Calu3 (cell line): ENCODE measurements at places on chromosomes 5 and 9.

DNA sequence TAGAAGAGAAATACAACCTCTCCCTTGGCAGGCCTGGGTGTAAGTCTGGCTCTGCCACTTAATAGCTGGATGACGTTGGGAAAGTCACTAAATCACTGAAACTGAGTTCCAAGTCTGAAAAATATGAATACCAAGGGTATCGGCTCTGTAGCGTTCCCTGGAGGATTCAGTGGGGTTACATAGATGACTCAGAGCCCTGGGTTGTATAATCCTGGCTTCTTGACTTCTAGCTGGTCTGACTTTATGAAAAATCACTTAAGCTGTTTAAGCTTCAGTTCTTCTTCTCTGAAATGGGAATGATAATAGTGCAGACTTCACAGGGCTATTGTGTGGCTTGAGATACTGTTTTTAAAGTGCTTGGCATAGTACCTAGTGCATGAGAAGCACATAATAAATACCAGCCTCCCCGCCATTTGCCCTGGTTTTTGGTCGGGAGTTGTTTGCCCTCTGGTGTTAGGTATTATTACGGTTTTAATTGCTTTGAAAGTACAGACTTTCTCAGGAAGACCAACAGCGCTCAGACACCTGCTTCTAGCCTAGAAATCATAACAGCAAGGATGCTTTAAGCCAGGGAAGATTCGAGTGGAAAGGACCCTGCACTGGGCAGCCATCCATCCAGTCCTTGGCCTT is 43.0 kb downstream of the CYFIP2 start:
- DNase-seq: no peak

DNA sequence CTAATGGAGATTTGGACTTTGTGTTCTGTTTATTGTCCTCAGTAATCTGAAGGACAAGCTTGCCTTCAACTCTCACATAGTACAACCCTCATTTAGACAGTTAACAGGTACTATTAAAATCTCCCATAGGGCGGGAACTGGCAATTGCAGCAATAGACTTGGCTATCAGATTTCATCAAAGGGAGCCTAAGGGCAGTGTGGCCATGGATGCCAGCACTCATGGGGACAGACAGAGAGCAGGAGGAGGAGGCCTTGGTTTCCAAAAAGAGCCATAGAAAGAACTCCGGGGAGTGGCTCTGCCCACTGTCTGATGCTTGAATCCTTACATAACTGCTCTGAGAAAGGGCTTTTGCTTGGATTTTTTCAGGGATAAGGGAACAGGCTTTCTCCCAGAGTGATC is 6.8 kb downstream of the SLC36A1 start:
- no peak for DNase-seq

DNA sequence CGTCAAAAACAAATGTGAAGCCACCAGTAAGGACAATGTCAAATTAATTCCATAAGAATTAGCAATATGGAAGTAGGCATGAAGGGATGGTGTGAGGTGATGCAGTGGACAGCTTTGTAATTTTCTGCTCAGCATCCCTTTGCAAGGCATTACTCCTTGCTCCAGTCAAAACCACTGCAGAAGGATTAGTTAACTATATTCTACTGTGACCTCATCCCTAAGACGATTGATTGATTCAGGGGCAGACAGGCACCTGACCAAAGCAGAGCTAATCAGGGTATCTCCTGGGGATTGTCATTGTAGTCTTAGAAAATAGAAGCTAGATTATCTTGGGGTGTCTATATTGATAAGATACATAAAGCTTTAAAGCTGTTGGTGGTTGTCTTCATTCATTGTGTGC is 98.7 kb downstream of the NMUR2 start:
- DNase-seq: no peak

- peak; percentile 19 for DNase-seq
Measured at GRCh38 chr5:68219161-68219816, 3.7 kb downstream of the PIK3R1 start.

GRCh38 chr9:92941861-92942260 is 5.5 kb upstream of the FGD3 start:
- no peak for DNase-seq

DNA sequence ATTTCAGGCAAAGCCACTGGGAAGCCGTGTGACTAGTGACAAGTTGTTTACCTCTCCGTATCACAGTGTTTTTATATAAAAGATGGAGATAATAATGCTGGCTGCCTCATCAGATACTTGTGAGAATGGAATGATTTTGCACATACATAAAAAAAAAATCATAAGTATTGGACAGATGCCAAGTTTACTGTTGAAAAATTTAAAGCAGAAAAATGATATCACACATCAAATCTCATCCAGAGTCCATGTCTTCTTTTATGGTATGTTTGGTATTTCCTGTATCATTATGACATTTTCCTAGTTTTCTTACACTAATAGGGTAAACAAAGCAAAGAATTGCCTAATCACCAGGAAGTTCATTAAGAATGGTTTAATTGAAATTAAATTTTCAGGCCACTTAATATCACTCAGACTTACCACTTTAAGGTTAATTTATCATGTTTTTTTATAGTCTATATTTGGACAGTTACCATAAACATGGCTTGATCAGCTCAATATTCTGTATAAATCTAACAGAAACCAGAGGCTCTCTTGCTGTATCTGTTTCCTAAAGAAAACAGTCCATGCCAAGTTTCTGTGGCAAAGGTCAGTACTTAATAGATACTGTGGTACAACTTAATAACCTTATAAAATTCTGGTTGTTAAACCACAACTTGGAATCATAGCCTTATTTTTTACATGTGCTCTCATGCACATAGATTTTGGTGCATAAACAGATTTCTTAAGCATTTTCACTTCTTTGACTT is 656.5 kb upstream of the RIOK2 start:
- DNase-seq: no peak

GRCh38 chr9:90645721-90646120 is 3.1 kb upstream of the DIRAS2 start:
- peak; percentile 12 for DNase-seq

- peak; percentile 78 for DNase-seq
Measured at GRCh38 chr5:139847790-139848507, 52.3 kb downstream of the PSD2 start.

DNA sequence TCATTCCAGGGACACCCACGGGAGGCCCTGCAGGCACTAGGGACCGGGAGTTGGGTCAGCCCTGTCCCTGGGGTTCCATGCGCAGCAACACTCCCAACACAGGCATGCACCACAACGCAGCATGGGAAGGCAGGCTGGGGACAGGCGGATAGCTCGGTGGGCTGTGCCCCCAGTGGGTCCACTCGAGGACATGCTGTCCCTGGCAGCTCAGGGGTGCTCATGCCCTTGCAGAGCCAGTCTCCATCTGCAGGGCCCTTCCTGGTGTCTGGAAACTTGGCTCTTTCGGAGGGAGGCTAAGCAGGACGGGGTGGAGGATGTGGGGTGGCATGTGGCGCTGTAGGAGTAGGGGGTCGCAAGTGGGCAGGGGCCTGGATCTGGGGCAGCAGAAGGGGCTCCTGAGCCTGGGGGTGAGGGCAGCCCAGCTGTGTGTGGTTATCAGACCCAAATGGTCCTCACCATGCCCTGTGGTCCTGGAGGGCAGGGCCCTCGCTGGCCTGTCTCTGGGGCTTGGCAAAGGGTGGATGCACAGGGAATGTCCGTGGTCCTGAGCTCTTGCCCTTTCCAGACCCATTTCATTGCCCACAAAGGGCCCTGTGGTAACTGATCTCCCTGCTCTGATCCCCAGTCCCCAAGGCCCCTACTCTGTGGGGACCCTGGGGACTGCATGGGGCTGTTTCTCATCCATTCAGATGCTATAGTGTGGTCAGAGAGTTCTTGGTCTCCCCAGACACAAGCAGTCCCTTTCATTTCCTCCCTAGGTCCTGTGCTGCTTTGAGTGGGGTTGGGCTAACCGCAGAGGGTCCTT is 90.3 kb upstream of the PHYKPL start:
- no peak for DNase-seq

GRCh38 chr5:35741971-35742370 is 114.7 kb upstream of the IL7R start:
- no peak for DNase-seq

DNA sequence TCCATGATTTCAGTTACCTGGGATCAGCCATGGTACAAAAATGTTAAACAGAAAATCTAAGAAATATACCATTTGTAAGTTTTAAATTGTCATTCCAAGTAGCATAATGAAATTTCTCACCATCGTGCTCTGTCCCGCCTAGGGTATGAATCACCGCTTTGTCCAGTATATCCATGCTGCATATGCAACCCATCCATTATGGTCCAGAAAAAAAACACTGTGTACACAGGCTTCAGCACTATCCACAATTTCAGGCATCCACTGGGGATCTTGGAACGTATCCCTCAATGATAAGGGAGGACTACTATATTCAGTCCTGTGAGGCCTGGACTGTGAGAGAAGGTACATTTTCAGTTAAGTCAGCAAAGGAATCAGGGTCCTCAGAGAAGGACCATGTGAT is 37.6 kb upstream of the HNRNPA0 start:
- DNase-seq: no peak

- DNase-seq: no peak
Measured at GRCh38 chr5:14483504-14484157, 98.0 kb upstream of the OTULINL start.

GRCh38 chr5:94776167-94776566 is 157.7 kb downstream of the SLF1 start:
- no peak for DNase-seq

DNA sequence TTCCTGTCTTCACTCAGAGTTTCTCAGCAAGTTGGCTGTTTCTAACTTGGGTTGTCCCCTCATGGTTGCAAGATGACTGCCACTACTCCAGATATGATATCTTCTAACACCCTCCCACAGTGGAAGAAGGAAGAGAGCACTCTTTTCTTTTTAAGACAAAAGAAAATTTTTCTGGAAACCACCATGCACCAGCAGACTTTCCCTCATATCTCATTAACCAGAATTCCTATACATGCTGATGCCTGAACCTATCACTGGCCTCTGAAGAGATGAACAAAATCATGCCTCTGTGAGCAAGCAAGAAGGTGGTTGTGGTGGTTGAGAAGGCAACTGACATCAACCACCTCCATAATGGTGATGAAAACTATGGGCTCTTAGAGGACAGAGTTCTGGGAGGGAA is 56.8 kb downstream of the FEM1C start:
- DNase-seq: no peak

DNA sequence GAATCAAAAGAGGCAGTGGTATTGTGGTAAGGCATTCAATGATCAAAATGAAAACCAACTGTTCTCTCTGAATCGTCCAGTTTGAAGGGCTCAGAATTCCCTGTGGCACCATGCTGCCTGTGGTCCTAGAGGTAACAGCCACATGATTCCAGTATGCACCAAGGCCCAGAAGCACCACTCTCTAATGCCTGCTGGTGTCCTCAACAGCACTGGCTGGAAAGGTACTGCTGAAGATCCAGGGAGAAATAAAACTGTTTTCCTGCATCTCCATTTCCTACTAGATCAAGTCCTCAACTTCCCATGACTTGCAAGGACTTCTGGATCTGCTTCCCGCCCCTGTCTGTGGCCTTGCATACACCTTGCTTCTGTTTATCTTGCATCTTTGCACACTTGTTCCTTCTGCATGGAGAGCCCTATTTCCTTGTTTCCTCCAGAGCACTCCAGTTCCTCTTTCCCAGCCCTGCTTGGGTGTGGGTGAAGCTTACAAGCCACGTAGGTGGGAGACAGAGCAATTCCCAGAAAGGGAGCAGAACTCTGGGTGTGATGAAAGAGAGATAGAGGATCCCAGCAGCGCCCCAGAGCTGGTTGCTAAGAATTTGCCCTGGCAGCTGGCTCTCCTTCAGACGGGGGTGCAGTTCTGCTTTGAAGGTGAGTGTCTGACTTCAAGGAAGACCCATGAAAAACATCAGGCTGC is 41.0 kb upstream of the EQTN start:
- DNase-seq: no peak

DNA sequence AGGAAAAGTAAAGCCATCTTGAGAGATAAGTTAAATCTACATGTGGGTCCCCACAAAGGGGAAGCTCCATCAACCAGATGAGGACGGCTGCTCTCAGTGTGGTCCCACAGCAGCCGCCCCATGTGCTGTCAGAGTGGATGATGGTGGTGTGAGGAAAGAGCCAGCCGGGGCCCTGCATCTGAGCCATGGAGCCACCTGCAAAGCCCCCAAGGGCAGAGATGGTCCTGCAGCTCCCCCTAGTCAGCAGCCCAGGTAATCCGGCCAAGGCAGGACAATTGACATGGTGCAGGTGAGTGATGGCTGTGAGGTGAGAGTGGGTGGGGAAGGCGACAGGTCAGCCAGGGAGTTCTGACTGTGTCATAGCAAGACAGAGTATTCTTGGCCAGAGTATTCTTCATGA is 458.8 kb downstream of the ICE1 start:
- DNase-seq: no peak

GRCh38 chr5:68046445-68046844 is 169.1 kb upstream of the PIK3R1 start:
- peak; percentile 57 for DNase-seq

GRCh38 chr9:76441551-76442322 is 17.2 kb upstream of the GCNT1 start:
- peak; percentile 24 for DNase-seq

- DNase-seq: no peak
Measured at GRCh38 chr9:69601698-69602097, 70.5 kb downstream of the APBA1 start.

- no peak for DNase-seq
Measured at GRCh38 chr5:53948598-53948997, 361.8 kb downstream of the ARL15 start.

DNA sequence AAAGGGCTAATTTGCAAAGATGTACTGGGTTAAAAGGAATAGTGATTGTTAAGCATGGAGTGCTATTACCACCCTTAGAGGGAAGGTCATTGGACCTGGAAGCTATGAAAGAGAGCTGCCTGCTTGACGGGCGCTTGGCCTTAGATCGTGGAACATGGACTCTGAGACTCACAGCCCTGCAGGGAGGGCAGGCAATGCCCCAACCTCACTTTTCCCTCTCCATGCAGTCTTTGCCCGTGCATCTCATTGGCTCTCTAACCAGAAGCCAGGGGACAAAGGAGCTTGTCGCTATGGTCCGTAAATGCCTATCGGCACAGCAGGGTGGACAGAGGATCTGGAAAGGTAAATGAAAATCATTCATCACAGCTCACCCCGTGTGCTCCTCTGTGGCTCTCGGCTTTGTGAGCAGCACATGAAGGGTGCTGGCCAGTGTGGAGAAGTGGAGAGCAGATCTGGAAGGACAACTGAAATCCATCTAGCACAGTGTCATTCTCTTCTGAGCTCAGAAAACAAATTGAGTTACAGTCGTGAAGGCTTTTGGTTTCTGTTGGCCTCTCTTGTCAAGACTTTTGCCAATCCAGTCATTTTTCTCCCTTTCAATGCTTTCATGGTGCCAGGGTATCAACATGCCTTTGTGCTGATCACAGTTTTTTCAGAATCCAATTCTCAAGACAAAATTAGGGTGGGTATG is 186.2 kb downstream of the SNX18 start:
- DNase-seq: no peak

DNA sequence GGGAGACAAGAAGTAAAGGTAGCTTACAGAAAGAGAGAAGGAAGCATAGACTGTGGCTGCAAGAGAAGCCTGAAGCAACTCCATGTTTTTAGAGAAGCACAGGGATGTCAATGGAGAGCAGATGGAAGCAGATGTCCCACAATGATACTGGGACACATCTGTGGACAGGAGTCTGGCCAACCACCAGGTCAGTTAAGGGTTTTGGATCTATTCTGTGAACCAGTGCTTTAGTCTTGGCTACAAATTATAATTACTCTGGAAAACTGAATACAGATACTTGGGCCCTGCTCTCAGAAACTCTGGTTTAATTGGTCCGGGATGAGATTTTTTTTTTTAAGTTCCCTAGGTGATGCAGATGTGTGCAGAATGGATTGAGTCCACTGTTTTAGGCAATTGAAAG is 592.8 kb downstream of the CSNK1G3 start:
- DNase-seq: no peak
